Right lobe of liver (tissue), 6 donors: ENCODE measurements at places on chromosomes 11 and 22.

DNA sequence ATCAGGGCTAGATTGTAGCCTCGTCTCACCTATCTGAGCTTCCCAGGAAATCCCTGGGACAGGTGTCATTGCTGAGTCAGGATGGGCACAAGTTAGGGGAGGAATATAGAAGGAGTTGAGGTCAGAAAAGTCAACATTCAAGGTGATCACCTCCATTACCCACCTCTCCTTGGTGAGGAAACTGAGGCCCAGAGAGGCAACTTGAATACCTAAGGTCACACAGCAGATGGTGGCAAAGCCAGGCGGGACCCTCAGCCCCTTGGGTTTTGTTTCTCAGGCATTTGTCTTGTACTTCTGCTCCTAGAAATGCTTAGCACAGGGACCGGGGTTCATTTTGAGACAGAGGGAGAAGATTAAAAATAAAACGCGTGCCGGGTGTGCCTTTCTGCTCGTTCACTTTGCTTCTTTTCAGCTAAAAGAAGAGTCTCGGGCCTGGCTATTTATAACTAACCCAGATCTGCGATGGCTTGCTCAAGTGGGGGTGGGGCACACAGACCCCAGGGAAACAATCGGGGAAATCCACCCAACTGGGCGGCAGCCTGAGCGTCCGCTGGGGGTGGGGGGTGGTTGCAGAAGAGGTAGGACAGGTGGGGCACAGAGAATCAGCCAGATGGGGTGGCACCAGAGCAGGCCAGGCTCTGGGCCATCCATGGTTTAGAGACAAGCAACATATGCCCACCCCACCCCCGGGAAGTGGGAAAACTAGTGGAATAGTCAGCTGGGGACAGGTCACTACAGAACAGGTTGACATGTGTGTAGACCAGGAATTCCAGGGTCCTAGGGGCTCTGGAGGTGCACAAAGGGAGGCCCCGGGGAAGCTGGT lies 3.9 kb upstream of the GNAZ start:
- DNase-seq, result no peak

GRCh38 chr11:18254781-18255361 lies 6.4 kb upstream of the SAA2 start:
- no peak for DNase-seq

DNA sequence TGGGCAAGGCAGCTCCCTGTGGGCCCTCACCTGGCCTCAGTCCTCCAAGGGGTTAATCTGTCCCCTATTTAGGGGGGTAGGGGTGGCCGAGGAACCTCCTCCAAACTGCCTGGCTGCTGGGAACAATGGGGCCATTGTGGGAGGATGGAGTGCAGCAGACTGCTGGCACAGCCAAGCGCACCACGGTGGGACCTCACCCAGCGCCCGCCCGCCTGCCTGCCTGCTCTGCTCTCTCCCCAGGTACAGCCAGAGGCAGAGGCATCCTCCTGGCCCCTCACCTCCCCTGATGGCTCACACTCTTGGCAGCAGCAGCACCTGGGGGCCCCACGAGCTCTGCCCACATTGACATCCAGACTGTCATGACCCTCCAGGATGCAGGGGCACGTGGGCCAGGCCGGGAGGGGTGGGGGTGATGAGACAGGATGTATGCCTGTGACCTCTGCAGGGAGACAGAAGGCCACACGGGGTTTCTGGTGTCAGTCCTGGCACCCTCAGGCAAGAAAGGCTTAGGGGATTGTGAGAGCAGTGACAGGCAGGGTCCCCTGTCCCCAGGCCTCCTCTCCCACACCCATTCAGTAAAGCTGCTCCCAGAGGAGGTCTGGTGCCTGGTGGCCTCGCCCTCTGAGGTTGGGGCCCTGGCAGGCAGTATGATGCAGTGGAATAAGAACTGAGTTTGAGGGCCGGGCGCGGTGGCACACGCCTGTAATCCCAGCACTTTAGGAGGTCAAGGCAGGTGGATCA lies 11.4 kb downstream of the BCL9L start:
- no peak for DNase-seq

GRCh38 chr11:116798368-116798767 lies 6.7 kb upstream of the APOA5 start:
- DNase-seq, result no peak

- no peak for DNase-seq
These were observed 116.6 kb upstream of the NARS2 start for GRCh38 chr11:78691215-78691614.

DNA sequence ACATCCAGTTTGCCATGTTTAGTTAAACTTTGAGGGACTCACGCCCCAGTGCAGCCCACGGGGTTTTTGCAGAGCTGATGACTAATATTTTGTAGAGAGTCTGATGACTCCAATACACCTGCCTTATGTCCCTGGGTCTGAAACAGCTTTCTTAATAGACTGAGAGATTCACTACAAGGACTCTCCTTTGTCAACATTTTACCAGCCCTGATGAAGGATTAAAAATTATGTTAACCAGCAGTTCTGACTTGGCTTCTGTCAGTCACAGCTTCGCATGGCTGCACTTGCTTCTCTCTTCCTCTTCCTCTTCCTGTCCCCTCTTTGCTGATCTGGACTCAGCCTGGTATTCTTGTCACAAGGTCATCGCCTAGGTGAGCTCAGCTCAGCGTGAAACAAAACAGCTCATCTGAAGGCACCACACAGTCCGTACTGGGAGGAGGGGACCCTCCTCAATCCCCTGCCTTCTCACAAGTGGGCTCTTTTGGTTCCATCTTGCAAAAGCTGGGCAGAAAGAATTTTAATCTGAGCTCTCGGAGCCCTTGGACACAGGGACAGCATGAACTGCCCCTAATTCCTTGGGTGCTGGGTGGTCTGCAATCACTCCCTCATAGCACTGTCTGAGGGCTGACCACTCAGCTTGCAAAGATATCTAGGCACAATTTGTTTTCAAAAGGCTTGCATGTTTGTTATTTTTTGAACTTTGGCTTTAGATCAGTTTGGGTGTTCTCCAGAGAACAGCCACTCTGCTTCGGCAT lies 38.1 kb upstream of the POU2AF1 start:
- no peak for DNase-seq

- no peak for DNase-seq
These were observed 3.3 kb downstream of the IL18BP start for GRCh38 chr11:72001834-72002591.

- no peak for DNase-seq
These were observed 316.6 kb upstream of the NCAM1 start for GRCh38 chr11:112644410-112645131.

DNA sequence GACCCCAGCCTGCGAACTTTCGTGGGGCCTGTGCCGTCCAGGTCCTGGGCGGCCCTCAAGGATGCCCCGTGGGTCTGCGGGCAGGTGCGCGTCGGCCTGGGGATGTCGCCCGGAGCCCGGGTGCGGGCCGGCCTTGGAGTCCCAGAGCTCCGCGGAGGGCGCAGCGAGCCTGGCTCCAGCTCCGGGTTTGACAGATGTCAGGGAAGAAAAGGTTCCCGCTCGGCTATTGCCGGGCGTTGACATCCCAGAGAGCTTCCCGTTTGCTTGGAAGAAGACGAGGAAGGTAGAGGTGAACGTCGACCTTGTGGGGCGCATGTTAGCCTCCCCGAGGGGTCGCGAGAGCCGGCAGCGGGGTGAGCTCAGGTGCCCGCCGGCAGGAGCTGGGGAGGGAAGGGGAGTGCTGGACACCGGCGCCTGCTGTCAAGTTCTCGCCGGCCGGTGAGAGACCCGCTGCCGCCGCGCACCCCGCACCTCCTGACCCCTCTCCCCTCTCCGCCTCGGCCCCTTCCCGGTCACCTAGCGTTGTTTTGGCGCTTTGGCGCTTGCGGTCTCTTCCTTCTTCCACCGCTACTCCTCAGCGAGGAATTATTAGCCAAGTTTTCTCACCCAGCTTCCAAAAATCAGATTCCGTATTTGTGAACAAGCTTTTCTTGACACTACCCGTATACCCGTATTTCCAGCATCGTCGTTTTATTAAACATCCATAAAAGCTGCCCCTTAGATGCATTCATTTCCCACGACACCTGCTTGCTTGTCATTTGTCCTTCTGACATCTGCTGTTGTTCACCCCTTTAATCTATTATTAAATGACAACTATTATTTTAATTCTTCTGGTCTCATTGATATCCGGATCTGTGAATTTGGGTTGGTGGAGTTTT lies 1.3 kb downstream of the BMAL1 start:
- DNase-seq, result peak; percentile 49

- DNase-seq, result no peak
These were observed 21.5 kb downstream of the UEVLD start for GRCh38 chr11:18567081-18567480.

DNA sequence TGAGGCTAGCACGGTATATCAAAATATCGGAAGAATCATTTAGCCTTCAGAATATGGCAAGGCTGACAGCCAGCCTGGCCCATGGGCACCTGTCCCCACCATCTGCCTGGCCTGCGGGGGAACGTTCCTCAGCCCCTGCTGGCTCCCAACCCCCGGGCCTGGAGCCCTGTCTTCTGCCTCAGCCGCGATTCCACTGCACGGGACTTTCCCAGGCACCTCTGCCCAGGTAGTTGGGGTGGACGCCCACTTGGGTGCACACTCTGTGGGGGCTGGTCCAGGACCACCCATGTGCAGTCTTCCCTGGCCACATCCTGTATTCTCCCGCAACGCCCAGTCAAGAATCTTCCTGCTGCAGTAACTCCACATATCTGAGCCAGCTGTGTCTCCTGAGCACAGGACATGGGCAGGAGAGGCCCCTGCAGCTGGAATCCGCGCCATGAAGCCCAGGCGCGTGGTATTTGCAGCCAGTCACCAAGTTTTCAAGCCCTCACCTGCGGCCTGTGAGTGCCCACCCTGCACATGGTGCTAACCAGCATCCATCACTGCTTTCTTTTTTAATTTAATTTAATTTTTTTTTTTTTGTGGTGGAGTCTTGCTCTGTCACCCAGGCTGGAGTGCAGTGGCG lies 77.9 kb downstream of the KCNQ1 start:
- DNase-seq, result peak; percentile 13

- no peak for DNase-seq
These were observed 59.4 kb upstream of the NUP50 start for GRCh38 chr22:45104313-45104712.

DNA sequence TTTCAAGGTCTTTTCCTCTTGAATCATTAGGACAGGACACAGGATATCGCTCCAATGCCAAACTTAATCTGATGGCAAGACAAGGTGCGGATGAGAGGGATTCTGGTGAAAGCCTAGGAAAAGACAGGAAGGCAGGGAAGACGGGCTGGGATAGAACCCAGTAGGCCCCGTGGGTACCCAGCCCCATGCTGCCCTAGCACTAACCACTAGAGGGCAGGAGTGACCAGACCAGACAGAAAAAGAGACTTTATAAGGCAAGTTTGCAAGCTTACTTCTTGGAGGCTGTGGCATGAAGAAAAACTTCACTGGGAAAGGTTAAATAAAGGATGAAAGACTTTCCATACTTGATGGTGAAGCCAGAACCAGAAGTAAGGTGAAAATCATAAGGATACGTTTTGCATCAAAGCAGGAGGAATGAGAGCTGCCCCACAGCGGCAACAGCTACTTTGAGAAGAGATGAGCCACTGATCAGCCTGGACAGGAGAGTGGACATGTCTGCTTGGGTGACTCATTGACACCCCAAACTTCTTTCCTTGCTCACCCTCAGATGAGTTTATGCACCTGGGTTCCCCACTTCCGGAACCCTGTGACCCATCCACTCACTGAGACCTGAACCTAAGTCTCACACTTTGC lies 39.8 kb downstream of the SYN3 start:
- peak; percentile 70 for DNase-seq

DNA sequence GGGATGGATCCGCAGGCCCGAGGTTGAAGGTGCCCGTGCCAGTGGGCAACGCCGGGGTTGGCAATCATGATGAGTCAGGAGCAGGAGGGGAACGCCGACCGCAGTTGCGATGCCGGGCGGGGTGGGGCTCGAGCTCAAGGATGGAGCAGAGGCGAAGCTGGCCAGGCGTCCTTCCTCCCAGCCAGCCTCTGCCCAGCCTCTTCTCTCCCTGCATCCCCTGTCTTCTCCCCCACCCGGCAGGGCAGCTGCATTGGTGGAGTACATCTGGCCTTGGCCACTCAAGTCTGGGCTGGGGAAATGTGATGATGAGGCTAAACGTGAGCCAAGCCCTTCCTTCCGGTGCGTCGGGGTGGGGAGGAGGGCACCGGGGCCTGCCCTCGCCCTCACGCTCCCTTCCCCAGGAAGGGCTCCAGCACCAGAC lies 3.9 kb downstream of the IFITM10 start:
- peak; percentile 61 for DNase-seq

GRCh38 chr11:114610984-114611944 lies 15.7 kb upstream of the NXPE4 start:
- DNase-seq, result no peak

DNA sequence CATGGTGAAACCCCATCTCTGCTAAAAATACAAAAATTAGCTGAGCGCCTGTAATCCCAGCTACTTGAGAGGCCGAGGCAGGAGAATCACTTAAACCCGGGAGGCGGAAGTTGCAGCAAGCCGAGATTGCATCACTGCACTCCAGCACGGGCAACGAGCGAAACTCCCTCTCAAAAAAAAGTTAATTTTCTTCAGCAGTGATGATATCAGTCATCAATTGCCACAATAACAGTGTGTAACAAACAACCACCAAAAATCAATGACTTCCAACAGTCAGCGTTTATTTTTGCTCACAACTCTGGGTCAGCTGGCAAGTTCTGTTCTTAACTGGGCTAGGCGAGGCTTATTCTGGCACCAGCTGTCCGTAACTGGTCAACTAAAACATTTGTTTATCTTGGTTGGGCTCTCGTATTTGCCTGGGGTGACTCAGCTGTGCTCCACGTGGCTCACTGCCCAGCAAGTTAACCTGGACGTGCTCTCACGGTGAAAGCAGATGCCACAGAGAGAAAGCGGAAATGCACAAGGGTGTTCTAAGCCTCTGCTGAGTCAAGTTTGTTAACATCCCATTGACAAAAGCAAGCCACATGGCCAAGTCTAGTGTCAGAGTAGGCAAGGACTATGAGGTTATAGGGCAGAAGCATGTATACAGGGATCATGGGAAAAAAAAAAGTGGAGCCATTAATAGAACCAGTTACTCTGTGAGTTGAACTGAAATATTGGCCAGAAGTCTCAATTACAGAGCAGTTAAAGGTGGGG lies 52.1 kb downstream of the LHFPL7 start:
- DNase-seq, result peak; percentile 95

GRCh38 chr11:46898396-46899095 lies 19.8 kb downstream of the LRP4 start:
- no peak for DNase-seq

- no peak for DNase-seq
These were observed 108.6 kb upstream of the ASPHD2 start for GRCh38 chr22:26320447-26320846.

GRCh38 chr11:66607126-66607834 lies 9.2 kb upstream of the RBM14 start:
- peak; percentile 97 for DNase-seq

DNA sequence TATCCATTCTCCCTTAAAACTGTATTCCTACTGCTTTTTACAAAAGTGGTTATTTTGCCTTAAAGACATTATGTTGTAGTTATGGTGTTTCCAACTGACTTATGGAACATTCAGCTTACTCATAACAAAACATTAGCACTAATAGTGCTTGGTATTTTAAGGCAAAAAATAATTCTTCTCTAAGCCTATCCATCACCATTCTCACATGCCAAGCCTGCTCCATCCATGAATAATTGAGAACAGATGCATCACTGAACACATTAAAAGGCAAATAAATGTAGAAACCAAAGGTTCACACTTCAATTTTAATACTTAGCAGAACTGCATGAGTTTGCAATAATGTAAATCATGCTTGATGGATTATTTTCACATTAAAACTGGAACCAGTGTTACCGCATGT lies 42.3 kb upstream of the DDI1 start:
- DNase-seq, result no peak
